Naive B cell (primary cell): ENCODE measurements at places on chromosomes 11 and 22. TPM values are rescaled to one million over a fixed set of nuclear protein-coding genes. Genes with fewer than 3 reads are reported as not detected.

- H3K4me3 ChIP-seq = no peak overlapping the region
- H3K27ac ChIP-seq = no peak overlapping the region
- peaks cover 20% of the 10 kb centered on the region for H3K27me3 ChIP-seq
Observed at GRCh38 chr22:47620391-47620790, 857.9 kb downstream of the TBC1D22A start.

DNA sequence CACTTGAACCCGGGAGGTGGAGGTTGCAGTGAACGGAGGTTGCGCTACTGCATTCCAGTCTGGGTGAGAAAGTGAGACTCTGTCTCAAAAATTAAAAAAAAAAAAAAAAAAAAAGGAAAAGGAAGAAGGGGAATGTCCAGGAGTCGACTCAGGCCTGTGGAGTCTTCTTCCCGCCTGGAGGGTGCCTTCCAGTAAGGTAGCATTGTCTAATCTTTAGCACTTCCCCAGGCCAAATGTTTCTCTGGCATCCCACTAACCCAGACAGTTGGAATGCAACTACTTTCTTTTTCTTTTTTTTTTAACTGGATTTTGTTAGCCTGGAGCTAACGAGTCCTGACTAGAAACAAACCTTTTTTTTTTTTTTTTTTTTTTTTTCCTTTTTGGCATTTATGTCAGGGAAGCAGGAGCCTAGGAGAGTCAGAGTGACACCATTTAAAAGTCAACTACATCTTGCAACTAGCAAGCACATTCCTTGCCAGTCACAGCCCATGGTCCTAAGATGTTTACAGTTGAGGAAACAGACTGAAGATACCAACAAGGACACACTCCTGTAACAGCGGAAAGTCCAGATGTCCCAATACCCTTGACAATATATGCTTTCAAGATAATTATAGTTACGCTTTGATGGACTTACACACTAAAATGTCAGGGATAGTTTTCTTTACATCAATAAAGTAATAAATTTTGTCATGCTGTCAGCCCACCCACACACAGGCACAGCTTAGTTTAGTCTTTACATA is 10.6 kb downstream of the PLET1 start:
- no peak for DNase-seq
- no peaks in the 10 kb centered on the region for H3K4me1 ChIP-seq
- no peaks in the 10 kb centered on the region for H3K27me3 ChIP-seq
- no peaks in the 10 kb centered on the region for H3K36me3 ChIP-seq
- no peak overlapping the region for H3K27ac ChIP-seq

GRCh38 chr11:114482114-114482513 is 42.8 kb downstream of the REXO2 start:
- H3K36me3 ChIP-seq = no peaks in the 10 kb centered on the region
- no peak overlapping the region for H3K4me3 ChIP-seq
- no peak for DNase-seq
- peaks cover 13% of the 10 kb centered on the region for H3K27me3 ChIP-seq
- no peaks in the 10 kb centered on the region for H3K4me1 ChIP-seq

DNA sequence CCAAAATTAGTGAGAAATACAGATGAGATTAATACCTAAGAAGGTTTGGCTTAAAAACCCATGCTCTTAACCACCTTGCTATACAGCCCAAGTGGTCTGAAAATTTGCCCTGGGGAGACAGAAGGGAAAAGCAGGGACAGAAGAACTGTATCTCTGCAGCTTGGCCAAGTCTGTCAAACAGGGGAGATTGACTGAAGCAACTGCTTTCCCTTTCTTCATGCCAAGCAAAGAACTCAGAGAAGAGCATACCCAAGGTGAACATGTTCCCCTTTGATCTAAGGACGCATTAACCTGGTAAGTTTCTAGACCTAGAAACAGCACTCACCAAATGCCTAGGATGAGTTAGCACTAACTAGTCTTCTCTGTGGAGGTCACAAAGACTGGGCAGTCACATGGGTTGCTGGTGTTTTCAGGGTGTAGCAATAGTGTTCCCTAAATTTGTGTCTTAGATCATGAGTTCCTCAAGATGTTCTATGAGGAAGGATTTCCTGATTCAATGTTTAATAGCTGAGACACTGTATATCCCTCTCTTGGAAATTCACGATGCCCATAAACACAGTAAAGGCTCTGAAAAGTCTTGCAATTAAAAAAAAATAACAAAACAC is 75.6 kb upstream of the GRAMD1B start:
- H3K27me3 ChIP-seq = peaks cover 42% of the 10 kb centered on the region
- no peak overlapping the region for H3K4me3 ChIP-seq
- no peak overlapping the region for H3K27ac ChIP-seq
- no peak for DNase-seq

Gene KRTAP5-7
- not detected for polyA plus RNA-seq

Gene POU2AF1
- 63.6 TPM for polyA plus RNA-seq

Gene UPK2
- polyA plus RNA-seq = not detected
